ENCODE measurements at places on chromosomes 11 and 22.

DNA sequence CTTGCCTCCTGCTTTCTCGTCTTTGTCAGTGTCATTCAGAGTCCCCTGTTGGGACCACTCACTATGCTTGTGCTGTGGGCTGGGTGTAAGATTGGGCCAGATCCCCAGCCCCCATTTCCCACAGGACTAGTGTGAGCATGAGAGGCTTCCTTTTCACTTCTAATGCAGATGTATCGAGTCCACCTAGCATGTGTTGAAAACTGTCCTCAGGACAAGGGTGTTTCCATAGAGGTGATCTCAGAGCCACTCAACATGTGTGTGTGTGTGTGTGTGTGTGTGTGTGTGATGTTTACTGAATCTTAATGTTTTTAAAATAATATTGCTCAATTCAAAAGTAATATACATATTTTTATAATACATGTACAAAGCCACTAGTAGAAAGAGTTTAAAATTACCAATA, 11.4 kb upstream of the CD44 start:
- DNase-seq: no peak

- no peak for DNase-seq
Observed at GRCh38 chr11:94326947-94327346, 22.6 kb downstream of the IZUMO1R start.

DNA sequence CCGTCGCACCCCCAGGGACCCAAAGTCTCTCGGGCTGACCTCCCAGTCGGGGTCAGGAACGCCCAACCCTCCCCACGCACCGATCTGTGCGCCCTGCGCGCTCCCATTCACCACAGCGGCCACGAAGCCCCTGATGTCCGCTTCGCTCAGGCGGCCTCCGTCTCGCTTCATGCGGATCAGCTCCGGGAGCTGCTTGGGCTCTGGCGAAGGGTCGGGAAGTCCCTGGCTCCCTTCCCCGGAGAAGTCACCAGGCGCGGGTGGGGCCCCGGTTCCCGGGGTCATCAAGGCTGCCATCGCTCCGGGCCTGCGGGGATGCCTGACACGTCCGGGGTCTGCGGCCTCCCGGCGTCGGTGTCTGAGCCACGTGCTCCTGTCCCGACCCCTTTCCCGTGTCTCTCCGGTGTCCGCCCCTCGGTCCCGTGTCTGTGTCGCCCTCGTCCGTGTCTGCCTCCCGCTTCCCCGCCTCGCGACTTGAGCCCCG, 356 bp downstream of the TYMP start:
- DNase-seq: no peak

GRCh38 chr11:96303064-96303463, 39.9 kb downstream of the MAML2 start:
- DNase-seq: no peak

- no peak for DNase-seq
Observed at GRCh38 chr22:38965614-38966379, 8.4 kb downstream of the APOBEC3A start.

DNA sequence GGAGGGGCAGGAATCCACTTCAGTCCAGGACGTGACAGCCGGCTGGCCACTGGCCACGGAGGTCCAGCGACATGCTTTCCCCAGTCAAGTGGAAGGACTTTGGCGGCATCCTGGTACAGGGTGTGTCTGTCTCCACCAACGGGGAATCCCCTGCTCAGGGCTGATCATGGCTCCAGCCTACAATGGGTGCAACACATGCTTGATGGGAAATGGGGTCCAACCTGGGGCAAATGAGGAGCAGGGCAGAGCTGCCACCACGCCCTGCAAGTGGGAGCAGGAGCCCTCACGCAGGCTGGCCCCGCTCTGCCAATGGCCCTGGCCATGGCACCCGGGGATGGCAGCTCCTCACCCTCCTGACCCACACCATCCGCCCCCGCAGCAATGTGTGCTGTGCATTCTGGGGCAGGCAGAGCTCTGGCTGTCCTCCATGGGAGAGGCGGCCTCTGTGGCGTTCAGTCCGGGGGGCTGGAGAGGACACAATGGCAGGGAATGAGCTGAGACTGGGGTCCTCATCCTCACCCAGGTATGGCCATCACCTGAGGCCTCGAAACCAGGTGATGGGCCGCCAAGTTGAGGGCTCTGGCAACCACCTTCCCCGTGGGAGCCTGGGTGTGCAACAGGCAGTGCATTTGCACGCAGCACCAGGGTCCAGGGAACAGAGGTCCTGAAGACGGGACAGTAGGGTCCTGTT, 5.8 kb upstream of the SEPTIN5 start:
- DNase-seq: no peak

DNA sequence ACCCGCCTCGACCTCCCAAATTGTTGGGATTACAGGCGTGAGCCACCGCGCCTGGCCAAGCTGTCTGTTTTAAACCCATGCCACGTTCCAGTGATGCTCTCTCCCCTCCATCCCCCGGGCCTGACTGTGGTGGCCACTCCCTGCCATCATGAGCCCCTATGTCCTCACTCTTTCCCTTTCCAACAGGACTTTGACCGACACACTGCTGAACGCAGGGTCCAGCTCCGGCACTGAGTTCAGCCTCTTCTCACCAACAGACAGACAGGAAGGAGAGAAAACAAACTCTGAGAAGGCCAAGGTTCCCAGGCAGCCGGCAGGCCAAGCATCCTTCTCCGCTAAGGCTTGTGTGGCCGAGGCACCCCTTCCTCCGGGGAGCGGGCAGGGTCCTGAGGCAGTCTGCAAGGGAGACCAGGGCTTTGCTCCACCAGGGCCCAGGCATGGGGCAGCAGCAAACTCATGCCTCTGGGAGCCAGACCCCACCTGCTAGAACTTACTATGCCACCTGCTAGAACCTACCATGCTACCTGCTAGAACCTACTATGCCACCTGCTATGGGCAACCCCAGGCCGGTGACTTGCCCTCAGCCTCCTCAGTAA, 152.7 kb downstream of the CRYBB2 start:
- DNase-seq: no peak

GRCh38 chr11:105458071-105458470, 151.8 kb upstream of the GRIA4 start:
- DNase-seq: no peak

DNA sequence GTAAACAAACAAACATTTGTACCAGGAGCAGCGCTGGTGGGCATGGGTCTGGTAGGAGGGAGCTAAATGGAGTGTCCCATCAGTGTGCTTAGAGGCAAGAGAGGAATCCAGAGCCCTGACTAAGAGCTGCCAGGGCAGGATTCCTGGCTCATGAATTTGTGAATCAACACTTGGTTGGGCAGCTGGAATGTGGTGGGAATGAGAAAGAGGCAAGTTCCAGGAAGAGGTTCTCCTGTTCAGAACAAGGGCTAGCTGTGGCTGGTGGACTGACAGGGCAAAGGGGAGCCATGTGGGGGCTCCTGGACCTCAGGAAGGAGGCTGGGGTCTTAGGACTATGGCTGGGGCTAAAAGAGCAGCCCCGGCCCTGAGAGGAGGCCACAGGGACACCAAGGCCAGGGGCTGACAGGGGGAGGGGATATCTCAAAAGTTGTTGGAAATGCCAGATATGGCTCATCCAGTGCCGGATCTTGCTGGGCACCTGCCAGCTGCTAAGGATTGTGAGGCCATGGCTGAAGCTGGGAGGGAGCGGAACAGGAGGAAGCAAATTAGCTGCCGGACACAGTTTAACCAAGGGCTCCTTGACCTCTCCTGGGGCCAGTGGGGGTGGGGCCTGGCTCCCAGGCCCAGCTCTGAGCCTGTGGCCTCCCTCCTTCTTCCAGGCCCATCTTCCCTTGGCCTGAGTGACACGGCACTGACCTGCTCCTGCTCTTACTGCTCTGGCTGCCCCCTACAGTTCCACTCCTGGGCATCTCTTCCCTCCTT, 14.6 kb upstream of the P2RY6 start:
- DNase-seq: no peak

DNA sequence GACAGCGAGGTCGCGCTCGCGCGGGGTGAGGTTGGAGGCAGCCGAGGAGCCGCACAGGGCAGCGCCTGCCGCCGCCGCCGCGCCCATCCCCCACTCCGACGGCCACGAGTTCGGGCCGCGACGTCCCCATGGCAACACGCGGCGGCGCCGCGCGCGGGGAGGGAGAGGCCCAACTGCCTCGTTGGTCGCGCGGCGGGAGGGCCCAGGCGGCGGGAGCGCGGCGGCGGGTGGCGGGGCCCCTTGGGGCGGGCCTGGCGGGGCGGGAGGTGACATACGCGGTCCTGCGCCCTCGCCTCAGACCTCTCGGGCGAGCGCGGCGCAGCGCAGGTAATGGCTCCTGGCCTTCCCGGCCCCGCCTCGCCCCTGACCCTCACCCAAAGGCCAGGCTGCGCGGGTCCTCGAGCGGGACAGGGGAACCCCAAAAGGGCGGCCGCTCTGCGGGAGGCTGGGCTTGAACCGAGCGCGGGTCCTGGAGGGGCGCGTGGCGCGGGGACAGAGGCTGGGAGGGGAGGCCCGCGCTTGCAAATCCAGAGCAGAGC, at the start of gene DEUP1:
Gene DEUP1, plus strand, starts transcription at position 297 of the 539 bp plus-strand sequence. CDS start 1,518 bp downstream, outside the sequence.
- DNase-seq: no peak

DNA sequence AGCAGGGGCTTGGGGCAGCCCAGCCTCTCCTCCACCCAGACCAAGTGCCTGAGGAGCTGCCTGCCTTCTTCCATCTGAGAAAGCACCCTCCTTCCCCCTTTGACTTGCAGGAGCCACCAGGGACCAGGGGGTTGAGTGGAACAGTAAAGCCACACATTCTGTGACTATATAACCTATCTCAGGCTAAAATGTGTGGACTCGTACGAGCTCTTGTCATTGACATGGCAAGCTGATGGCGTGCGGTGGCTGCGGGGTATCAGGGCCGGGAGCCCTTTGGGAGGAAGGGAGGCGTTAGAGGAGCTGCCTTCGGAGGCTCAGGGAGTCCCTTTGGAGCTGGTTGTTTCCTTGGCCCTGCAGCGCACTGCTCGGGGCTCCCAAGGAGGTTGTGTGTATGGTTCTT, 84.5 kb downstream of the CEP164 start:
- DNase-seq: no peak

GRCh38 chr11:82557274-82557673, 176.4 kb downstream of the FAM181B start:
- no peak for DNase-seq

GRCh38 chr11:58965246-58965985, 26.1 kb downstream of the GLYATL1 start:
- DNase-seq: no peak

DNA sequence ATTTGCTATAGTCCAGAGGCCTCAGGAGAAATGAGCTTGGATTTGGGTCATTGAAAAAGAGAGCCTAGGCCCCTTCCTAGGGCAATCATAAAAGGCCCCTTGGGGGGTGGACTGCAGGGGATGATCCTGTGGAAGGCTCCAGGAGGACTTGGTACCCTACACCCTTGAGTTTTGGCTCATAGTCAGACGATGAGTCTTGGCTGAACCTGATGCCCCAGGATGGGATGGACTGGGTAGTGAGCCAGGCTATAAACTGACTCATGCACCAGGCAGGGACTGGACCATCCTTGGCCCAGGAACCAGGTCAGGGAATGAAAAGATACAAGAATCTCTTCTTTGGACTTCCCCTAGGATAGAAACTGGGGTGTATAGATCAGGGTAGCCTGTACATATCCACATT, 54.2 kb downstream of the NAV2 start:
- no peak for DNase-seq

DNA sequence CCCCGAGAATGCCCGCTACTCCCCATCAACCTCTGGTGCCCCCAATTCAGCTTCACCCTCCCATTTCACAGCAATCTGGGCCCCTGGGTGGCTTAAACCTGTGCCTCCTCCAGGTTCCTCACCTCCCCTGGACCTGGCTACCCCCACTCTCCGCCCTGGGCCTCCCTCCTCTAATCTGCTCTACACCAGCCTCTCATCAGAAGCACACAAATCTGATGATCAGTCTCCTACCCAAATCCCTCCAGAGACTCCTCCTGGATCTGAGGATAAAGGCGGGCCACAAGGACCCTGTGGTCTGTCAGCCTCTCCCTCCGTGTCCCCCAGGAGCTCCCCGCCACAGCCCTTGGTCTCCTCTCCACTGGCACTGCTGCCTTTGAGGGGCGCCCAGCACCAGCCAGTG, 23.2 kb upstream of the IGLL1 start:
- no peak for DNase-seq

- DNase-seq: no peak
Observed at GRCh38 chr11:61554172-61554988, 26.5 kb downstream of the SYT7 start.

Data from GDM1 (cell line).